ENCODE measurements at places on chromosomes 2 and 18.

DNA sequence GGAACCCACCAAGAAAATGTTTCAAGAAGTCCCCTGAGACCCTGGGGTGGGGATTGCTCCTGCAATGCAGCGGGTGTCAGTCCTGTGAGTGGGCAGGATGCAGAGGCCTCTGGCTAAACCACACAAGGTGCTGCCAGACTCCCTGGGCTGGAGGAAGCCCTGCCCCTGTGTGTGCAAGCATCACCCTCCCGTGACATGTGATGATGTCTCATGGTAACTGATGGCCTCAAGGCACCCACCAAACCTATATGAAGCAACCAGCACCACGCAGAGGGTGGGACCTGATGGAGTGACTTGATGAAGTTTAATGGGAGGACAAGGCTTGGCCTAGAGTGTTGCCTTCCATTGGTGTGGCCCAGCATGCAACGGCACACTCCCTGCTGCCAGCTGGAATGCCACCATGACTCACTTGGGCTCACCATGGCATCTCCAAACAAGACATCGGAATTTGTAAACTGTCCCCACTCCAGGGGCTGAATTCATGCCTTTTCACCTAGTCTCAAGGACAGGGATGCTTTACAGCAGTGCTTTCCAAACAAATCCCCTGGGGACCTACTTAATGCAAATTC is 8.7 kb upstream of the SLC14A1 start:
- DNase-seq = no peak

DNA sequence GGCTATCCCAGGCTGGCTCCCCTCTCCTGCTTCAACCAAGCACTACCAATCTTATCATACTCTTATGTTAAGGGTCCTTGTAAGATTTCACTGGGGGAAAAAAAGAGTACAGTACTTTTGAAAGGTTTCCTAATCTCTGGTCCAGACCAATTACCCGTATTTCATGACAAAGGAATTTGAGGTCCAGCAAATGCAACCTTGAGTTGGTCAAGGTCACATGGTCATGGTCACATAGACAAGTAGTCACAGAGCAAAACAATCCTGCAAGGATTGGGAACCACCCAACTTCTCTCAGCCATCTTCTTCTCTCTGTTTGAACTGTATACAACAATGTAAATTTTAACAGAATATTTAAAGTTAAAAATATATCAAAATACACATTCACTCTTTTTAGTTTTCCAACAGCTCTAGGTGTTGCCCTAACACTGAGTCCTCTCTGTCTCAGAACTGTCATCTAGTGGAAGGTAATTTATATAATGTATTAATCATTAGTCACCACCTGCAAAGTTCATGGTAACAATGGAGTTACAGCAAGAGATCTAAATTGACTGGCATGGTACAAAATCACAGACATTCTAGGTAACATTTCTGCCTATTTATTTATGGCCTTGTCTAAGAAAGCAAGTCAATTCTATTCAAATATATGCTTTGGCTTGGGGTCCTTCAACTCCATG is 21.5 kb downstream of the DTNB start:
- no peak for DNase-seq

DNA sequence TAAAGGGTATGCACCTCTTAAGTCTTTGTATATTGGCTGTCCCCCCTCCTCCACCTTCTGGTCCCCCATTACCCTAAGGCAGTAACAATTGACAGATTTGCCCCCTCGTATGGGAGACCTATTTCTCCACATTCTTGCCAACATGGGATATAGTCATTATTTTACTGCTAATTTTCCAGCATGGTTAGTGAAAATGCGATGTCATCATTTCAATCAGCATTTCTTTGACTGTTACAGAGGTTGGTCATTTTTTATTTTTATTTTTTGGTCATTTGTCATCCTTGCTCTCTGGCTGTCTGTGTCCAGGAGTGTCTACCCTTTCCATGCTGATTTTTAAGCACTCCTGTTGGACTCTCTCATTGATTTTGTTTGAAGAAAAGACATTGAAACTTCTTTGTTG is 45.4 kb upstream of the SPP2 start:
- no peak for DNase-seq

GRCh38 chr2:8983571-8983970 is 19.9 kb downstream of the MBOAT2 start:
- DNase-seq = no peak

- DNase-seq = peak; percentile 18
These were observed 34.8 kb downstream of the LIPG start for GRCh38 chr18:49596687-49597086.
